ENCODE measurements at places on chromosomes 1 and 21. TPM values are rescaled to one million over a fixed set of nuclear protein-coding genes. Genes with fewer than 3 reads are reported as not detected.

The OR14C36 gene
- polyA plus RNA-seq: not detected

The TARDBP gene
- polyA plus RNA-seq: 121 TPM

The AQP10 gene
- not detected for polyA plus RNA-seq

The OLFML3 gene
- polyA plus RNA-seq: 72.1 TPM

The CAPN9 gene
- polyA plus RNA-seq: 0.46 TPM

The AHCYL1 gene
- polyA plus RNA-seq: 55.8 TPM

The UBE4B gene
- 24.5 TPM for polyA plus RNA-seq

The REN gene
- polyA plus RNA-seq: 0.05 TPM

The GPR25 gene
- not detected for polyA plus RNA-seq

The TNFRSF4 gene
- not detected for polyA plus RNA-seq

The PTPN7 gene
- polyA plus RNA-seq: 0.20 TPM

The PROK1 gene
- 0.20 TPM for polyA plus RNA-seq

The PTPRC gene
- polyA plus RNA-seq: 0.05 TPM

The RNF207 gene
- 15.9 TPM for polyA plus RNA-seq

The VPS72 gene
- polyA plus RNA-seq: 86.6 TPM

The NIBAN1 gene
- polyA plus RNA-seq: 4.2 TPM

The GLIS1 gene
- polyA plus RNA-seq: 0.15 TPM

The CD55 gene
- 20.1 TPM for polyA plus RNA-seq

The C1orf141 gene
- not detected for polyA plus RNA-seq

The KRTAP12-2 gene
- polyA plus RNA-seq: 0.46 TPM

Data from H1 (cell line).